ENCODE measurements at places on chromosomes 6 and 20. TPM values are rescaled to one million over a fixed set of nuclear protein-coding genes. Genes with fewer than 3 reads are reported as not detected.

Gene TP53INP2
- total RNA-seq = 66.0 TPM

DNA sequence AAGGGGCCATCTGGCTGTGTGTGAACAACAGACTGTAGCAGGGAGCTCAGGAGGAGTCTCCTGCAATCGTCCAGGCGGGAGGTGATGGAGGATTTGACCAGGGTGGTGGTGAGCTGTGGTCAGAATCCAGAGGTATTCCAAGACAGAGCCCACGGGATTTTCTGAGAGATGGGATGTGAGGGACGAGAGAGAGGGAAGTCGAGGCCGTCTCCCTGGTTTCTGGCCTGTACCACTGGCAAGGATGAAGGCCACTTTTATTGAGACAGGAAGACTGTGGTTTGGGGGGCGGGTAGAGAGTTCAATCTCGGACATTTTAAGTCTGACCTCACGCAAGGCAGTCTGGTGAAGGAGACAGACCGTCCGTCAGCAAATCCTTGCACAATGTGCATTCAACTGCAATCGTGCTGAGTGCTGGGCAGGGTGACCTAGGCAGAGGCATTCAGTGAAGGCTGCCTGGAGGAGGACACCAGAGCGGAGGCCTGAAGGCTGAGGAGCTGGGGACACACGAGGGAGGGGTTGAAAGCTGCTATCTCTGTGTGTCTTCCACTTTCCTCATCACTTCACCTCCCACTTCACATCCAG lies 53.9 kb downstream of the PREX1 start:
- no peak for DNase-seq
- no peaks in the 10 kb centered on the region for H3K27me3 ChIP-seq
- no peak overlapping the region for H3K27ac ChIP-seq
- no peak overlapping the region for H3K4me3 ChIP-seq
- H3K4me1 ChIP-seq = peaks cover 35% of the 10 kb centered on the region
- H3K36me3 ChIP-seq = no peaks in the 10 kb centered on the region

- H3K27ac ChIP-seq = no peak overlapping the region
- no peaks in the 10 kb centered on the region for H3K36me3 ChIP-seq
- DNase-seq = no peak
- no peak overlapping the region for H3K4me3 ChIP-seq
- H3K4me1 ChIP-seq = no peaks in the 10 kb centered on the region
Measured at GRCh38 chr6:22343864-22344263, 47.0 kb upstream of the PRL start.

DNA sequence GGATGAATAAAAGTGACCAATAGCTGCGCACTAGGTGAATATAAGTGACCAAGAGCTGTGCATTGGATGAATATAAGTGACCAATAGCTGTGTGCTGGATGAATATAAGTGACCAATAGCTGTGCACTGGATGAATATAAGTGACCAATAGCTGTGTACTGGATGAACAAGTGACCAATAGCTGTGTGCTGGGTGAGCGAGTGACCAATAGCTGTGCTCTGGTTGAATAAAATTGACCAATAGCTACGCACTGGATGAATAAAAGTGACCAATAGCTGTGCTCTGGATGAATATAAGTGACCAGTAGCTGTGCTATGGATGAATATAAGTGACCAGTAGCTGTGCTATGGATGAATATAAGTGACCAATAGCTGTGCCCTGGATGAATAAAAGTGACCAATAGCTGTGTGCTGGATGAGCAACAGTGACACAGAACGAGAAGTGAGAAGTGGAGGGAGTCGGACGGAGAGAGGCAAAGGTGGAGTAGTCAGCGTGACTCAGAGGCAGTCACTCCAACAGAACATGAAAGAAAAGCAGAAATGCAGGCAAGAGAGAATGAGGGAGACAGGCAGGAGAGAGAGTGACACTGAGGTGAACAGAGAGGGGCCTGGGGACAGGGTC lies 38.5 kb downstream of the RBM38 start:
- no peaks in the 10 kb centered on the region for H3K27me3 ChIP-seq
- H3K4me1 ChIP-seq = no peaks in the 10 kb centered on the region
- H3K36me3 ChIP-seq = no peaks in the 10 kb centered on the region
- no peak for DNase-seq
- H3K4me3 ChIP-seq = no peak overlapping the region

- H3K27ac ChIP-seq = peak overlapping the region; percentile 35
- H3K4me3 ChIP-seq = no peak overlapping the region
- DNase-seq = no peak
- peaks cover 47% of the 10 kb centered on the region for H3K4me1 ChIP-seq
- no peaks in the 10 kb centered on the region for H3K27me3 ChIP-seq
Measured at GRCh38 chr20:63457737-63458136, 14.7 kb downstream of the KCNQ2 start.

Gene PTK7
- 4.5 TPM for total RNA-seq

Gene GMPR
- 89.5 TPM for total RNA-seq

Gene CCM2L
- total RNA-seq = 6.0 TPM

GRCh38 chr6:363291-363690 lies 28.3 kb upstream of the IRF4 start:
- DNase-seq = no peak
- no peak overlapping the region for H3K4me3 ChIP-seq
- H3K27me3 ChIP-seq = no peaks in the 10 kb centered on the region
- H3K36me3 ChIP-seq = no peaks in the 10 kb centered on the region
- no peak overlapping the region for H3K27ac ChIP-seq
- no peaks in the 10 kb centered on the region for H3K4me1 ChIP-seq

Gene CLDN20
- total RNA-seq = not detected

Gene GSTA1
- not detected for total RNA-seq

Gene PRICKLE4
- total RNA-seq = 5.6 TPM

- no peaks in the 10 kb centered on the region for H3K4me1 ChIP-seq
- H3K36me3 ChIP-seq = no peaks in the 10 kb centered on the region
- H3K4me3 ChIP-seq = no peak overlapping the region
- peak overlapping the region; percentile 45 for H3K27ac ChIP-seq
- DNase-seq = no peak
Measured at GRCh38 chr6:43983632-43984031, 143.6 kb downstream of the MRPL14 start.

DNA sequence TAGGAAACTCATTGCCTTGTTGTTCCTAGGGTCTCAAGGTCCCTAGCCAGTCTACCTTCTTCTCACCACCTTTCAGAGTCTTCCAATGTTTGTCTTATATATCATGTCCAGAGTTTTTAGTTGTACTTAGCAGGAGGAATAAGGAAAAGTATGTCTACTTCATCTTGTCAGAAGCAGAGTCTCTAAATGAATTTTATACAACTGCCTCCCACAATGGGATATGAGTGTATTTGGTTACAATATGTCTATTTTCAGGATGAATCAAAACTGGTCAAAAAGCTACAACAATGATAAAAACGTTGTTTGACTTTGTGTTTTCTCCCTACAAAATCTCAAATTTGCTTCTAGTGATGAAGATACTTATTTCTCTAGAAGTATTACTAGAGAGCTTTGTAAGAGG lies 7.0 kb downstream of the GLO1 start:
- no peaks in the 10 kb centered on the region for H3K36me3 ChIP-seq
- no peak overlapping the region for H3K27ac ChIP-seq
- no peak overlapping the region for H3K4me3 ChIP-seq
- no peaks in the 10 kb centered on the region for H3K27me3 ChIP-seq
- no peak for DNase-seq

GRCh38 chr6:140441256-140441655 lies 1066.8 kb upstream of the CITED2 start:
- H3K27ac ChIP-seq = peak overlapping the region; percentile 54
- H3K4me1 ChIP-seq = peaks cover 13% of the 10 kb centered on the region
- H3K36me3 ChIP-seq = no peaks in the 10 kb centered on the region
- no peaks in the 10 kb centered on the region for H3K27me3 ChIP-seq
- H3K4me3 ChIP-seq = no peak overlapping the region

DNA sequence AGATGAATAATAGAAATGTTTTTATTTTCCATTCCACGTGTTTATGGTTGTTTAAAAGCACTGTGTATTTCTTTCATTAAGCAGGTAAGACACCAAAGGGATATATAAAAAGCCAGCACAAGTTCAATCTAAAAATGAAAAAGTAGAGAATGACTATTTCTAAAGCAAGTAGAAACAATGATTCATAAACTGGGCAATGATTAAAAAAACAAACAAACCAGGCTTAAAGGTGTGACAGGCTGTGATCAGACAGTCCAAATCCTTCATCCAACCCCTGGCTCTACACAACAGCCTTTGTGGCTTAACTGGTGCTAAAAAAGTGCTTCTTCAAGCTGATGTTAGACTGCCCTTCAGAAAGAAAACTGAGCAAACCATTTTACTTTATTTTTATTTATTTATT lies 45.7 kb upstream of the TSHZ2 start:
- no peaks in the 10 kb centered on the region for H3K4me1 ChIP-seq
- H3K27me3 ChIP-seq = no peaks in the 10 kb centered on the region
- DNase-seq = no peak
- H3K27ac ChIP-seq = no peak overlapping the region
- no peaks in the 10 kb centered on the region for H3K36me3 ChIP-seq

Gene CDH4
- 0.07 TPM for total RNA-seq

DNA sequence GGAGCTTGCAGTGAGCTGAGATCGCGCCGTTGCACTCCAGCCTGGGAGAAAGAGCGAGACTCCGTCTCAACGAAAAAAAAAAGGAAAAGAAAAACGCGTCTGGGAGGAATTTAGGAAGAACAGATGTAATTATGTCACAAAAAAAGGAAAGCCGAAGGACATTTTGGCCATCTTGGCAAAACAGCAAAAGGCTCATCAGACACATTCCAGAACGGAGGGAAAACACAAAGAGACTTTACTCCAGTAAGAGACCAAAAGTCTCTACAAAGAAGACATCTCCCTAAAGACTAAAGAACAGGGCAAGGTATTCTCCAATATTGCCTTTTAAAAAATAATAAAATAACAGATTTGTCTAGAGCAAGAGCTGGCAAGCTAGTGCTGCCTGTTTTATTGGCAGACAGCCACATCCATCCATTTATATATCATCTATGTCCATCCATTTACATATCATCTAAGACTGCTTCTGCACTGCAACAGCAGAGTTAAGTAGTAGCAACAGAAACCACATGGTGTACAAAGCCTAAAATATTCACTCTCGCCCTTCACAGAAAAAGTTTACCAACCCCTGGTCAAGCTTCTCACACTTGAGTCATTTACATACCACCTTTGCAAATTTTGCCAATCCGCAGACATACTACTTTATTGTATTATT lies 133.9 kb downstream of the ZMYND8 start:
- no peak for DNase-seq
- H3K27ac ChIP-seq = no peak overlapping the region
- H3K27me3 ChIP-seq = no peaks in the 10 kb centered on the region
- H3K4me3 ChIP-seq = no peak overlapping the region
- no peaks in the 10 kb centered on the region for H3K4me1 ChIP-seq

DNA sequence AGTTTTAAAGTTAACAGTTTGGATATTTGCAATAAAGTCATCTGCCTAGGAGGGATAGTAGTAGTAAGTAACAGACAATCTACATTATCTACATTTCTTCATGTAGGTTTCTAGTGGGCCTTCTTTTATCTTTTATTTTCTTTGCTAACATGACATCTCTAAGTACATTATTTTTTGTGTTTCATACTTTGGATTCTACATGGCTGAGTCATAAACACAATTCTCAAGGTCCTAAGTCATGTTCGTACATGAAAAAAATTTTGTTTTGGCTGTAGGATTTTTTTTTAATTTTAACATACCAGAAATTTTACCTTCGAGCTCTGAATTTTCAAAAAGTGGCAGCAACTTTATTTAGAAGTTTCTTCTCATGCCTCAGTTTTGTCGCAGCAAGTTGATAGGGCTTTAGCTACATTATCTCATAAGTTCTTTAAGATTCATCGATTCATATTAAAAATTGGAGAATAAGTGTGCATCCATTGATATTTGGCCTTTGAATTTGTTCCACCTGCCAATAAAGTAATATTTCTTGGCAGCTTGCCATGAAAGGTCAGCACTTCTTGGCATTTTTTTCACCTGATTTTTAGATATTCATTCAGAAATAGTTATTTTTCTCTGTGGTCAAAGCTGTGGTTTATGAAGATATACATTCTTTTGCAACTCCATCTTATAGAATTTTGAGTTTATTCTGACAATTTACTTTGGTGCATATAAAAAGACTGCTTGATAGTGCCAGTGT lies 146.2 kb downstream of the GRIK2 start:
- no peak overlapping the region for H3K27ac ChIP-seq
- no peaks in the 10 kb centered on the region for H3K4me1 ChIP-seq
- no peak for DNase-seq
- no peaks in the 10 kb centered on the region for H3K36me3 ChIP-seq

Gene RGS19
- 7.8 TPM for total RNA-seq

Gene SIRPB1
- 5.7 TPM for total RNA-seq

Gene GJA10
- not detected for total RNA-seq

- H3K36me3 ChIP-seq = no peaks in the 10 kb centered on the region
- no peak overlapping the region for H3K4me3 ChIP-seq
- H3K4me1 ChIP-seq = no peaks in the 10 kb centered on the region
- no peak for DNase-seq
Measured at GRCh38 chr6:16722630-16723029, 38.6 kb downstream of the ATXN1 start.

DNA sequence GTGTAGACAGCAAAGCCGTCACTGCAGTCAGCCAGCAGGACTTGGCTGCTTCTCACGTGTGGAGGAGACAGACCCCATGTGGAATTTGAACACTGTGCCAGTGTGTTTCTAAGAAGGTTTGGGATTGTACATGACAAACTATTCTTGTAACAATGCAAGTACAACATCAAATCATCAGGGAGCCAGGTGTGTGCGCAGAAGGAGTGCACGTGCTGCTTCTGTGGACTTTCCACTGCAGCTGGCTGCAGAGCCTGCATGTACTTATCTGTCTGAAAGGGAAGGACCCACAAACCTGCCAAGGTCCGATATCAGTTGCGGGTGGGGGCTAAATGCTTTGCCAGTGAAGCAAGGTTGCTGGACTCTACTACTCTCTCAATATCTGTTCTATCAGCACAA lies 211.6 kb downstream of the WDR27 start:
- no peak overlapping the region for H3K4me3 ChIP-seq
- H3K4me1 ChIP-seq = peaks cover 11% of the 10 kb centered on the region
- no peaks in the 10 kb centered on the region for H3K36me3 ChIP-seq
- peak overlapping the region; percentile 11 for H3K27ac ChIP-seq

Gene BTN1A1
- total RNA-seq = not detected

- peaks cover 7% of the 10 kb centered on the region for H3K27me3 ChIP-seq
- no peaks in the 10 kb centered on the region for H3K36me3 ChIP-seq
- no peak for DNase-seq
- H3K4me1 ChIP-seq = peaks cover 7% of the 10 kb centered on the region
- no peak overlapping the region for H3K4me3 ChIP-seq
Measured at GRCh38 chr6:30359276-30359675, 14.3 kb downstream of the RPP21 start.

- no peaks in the 10 kb centered on the region for H3K36me3 ChIP-seq
- no peak for DNase-seq
- no peak overlapping the region for H3K27ac ChIP-seq
- no peaks in the 10 kb centered on the region for H3K4me1 ChIP-seq
- H3K27me3 ChIP-seq = no peaks in the 10 kb centered on the region
Measured at GRCh38 chr20:59470521-59470920, 133.8 kb upstream of the PHACTR3 start.

GRCh38 chr6:69881322-69882151 lies 15.2 kb downstream of the COL19A1 start:
- H3K4me1 ChIP-seq = no peaks in the 10 kb centered on the region
- no peak overlapping the region for H3K4me3 ChIP-seq
- no peaks in the 10 kb centered on the region for H3K36me3 ChIP-seq

- H3K27ac ChIP-seq = no peak overlapping the region
- no peak for DNase-seq
- H3K4me1 ChIP-seq = no peaks in the 10 kb centered on the region
- no peaks in the 10 kb centered on the region for H3K27me3 ChIP-seq
- H3K4me3 ChIP-seq = no peak overlapping the region
Measured at GRCh38 chr6:17585766-17586490, 14.2 kb upstream of the FAM8A1 start.

- peaks cover 22% of the 10 kb centered on the region for H3K4me1 ChIP-seq
- H3K4me3 ChIP-seq = no peak overlapping the region
- no peaks in the 10 kb centered on the region for H3K36me3 ChIP-seq
- H3K27me3 ChIP-seq = no peaks in the 10 kb centered on the region
- DNase-seq = no peak
- H3K27ac ChIP-seq = no peak overlapping the region
Measured at GRCh38 chr20:46682063-46682821, 7.0 kb downstream of the TP53RK start.

Gene FOXP4
- 9.3 TPM for total RNA-seq

Gene ATXN1
- 41.8 TPM for total RNA-seq

Measured in right atrium auricular region (tissue), 2 donors.